ENCODE measurements at places on chromosomes 13 and 19.

DNA sequence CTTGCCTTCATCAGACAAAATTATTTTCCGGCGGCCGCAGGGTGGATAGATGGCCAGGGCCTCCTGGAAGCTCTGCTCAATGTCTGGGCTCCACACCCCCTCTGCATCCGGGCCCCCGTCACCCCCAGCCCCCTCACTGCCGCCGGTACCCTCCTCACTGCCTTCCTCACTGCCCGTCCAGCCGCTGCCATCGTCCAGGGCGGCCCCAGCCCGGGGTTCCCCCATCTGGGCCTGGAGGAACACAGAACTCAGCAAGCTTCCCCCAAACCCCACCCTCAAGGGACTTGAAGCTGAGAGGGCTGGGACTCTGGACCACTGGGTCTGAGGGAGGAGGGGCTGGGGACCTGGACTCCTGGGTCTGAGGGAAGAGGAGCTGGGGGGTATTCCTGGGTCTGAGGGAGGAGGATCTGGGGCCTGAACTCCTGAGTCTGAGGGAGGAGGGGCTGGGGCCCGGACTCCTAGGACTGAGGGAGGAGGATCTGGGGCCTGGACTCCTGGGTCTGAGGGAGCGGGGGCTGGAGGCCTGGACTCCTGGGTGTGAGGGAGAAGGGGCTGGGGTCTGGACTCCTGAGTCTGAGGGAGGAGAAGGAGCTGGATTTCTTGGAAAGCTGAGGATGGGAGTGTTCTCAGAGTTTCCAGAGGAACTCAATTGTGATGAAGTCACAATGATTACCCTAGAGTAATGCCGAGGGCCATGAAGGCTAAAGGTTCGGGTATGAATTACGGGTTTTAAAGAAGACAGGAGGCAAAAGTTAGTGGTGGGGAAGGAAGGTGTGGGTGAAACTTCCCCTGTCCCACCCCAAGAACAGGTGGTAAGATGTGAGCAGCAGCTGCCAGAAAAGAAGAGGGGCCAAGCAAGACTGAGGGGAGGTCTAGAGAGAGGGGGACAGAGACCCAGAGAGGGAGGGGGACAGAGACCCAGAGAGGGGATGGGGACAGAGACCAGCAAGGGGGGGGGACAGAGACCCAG is 2.1 kb downstream of the TEAD2 start:
- DNase-seq = no peak

DNA sequence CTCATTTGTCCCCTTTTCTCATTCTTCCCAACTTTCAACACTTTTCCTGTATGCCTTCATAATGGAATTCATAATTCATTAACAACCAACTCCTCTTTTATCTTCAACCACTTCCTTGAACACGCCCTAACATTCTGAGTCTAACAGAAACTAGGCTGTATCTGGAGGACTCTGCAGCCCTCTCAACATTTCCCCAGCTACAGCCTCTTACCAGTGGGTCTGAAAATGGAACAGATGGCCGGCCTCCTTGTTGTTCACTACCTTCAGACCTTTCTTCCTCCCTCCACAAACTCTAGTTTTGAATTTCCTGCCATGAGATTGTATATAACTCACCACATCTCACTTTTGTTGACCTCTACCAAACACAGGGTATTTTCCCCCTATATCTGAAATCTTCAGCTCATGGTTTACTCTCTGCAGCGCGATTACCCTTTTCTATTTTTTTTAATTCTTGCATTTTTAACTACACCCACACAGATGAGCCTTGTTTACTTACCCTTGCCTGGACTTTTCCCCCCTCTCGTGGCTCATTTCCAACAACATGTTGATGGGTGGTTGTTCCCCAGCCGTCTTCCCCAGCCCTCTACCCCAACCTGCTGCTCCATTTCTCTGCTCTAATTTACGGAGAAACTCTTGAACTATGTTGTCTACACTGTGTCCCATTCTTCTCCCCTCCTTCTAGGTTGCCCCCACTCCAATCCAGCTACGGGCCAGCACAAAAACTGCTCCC is 846 bp downstream of the ZNF790 start:
- DNase-seq = no peak

DNA sequence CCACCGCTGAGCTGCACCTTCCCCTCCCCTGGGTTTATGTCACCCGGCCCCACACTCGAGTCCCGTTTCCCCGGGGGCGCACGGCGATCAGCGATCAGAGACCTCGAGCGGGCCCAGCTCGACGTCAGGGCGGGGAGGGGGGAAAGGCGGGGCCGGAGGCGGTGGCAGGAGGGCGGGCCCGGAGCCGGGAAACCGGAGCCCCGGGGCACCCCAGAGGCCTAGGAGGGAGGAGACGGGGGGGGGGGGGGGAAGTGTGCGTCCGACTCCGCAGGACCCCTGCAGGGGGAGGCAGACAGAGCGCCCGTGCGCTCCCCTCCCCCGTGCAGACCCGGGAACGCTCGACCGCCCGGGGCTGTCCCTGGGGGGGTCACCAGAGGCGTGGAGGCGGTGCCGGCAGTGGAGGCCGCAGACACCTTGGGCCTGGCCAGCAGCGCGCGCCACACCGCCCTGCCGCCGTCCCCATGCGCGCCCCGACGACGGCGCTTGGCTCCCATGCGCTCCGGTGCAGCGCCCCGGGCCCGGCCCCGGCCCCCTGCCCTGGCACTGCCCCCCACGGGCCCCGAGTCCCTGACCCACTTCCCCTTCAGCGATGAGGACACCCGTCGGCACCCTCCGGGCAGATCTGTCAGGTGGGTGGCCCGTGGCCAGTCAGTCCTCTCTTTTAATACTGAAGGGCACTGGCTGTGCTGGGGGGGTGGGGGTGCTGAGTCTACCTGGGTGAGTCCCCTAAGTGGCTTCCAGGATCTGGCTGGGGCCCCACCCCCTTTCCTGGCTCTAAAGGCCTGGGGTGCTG is 11.8 kb downstream of the PDE4A start:
- peak; percentile 33 for DNase-seq

DNA sequence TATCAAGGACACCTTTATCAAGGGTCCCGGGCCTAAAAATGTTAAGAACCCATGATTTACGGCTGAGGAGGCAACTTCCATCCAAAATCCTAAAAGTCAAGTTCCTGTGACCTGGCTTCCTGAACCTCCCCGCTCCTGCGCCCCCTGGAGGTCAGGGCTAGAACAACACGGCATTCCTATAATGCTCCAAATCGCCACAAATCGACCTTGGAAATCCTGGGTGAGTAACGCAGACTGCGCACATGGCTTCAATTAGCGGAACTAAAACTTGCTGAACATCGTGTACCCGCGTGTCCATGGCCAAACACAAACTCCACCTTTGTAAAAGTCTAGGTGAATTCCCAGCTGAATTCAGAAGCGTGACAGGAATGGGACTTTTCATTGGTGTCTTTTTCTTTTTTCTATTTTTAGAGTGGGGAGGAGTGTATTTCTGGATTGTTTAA is 4.3 kb upstream of the C5AR1 start:
- peak; percentile 83 for DNase-seq

GRCh38 chr19:52689843-52690368 is 44.9 kb downstream of the ZNF611 start:
- no peak for DNase-seq

- no peak for DNase-seq
Observed at GRCh38 chr13:77423296-77423695, 96.4 kb upstream of the MYCBP2 start.

GRCh38 chr13:49664606-49665005 is 26.7 kb downstream of the EBPL start:
- no peak for DNase-seq

GRCh38 chr19:18167975-18168645 is 5.5 kb upstream of the IFI30 start:
- no peak for DNase-seq

DNA sequence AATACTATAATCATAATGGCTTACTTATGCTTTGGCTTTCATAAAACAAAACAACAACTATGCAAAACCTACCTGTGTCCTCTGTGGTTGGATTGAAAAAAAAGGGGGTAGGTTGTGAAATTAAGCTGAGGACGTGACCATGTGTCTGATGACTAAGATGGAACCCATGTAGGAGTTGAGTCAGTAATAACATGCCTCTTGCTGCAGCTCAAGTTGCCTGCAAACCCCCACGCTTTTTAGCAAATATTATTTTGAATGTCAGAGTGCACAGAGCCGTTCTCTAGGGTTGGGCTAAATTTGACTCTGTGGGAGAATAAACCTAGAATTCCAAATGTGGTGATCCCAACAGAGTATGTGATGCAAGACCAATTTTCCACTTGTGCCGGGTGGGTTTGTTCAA is 209.3 kb downstream of the KCNRG start:
- peak; percentile 67 for DNase-seq
